NB4 (cell line): ENCODE measurements at places on chromosomes 3 and 15.
A peak's percentile ranks its signal among the peaks of the same experiment; 100 is the strongest.

- DNase-seq = peak; percentile 67
These were observed 16.2 kb downstream of the FYCO1 start for GRCh38 chr3:45979378-45979777.

- DNase-seq = no peak
These were observed 54.4 kb downstream of the PGPEP1L start for GRCh38 chr15:98953000-98953787.

GRCh38 chr3:137647179-137647578 lies 116.9 kb upstream of the SOX14 start:
- no peak for DNase-seq

GRCh38 chr3:15601399-15602145 lies at the start of the genes BTD and HACL1:
TSS of gene BTD (plus strand) at chr3:15601745. CDS start at chr3:15635440, 33,695 bp downstream.
TSS of gene HACL1 (minus strand) at chr3:15601569. CDS start at chr3:15601463, 106 bp downstream.
- DNase-seq = peak; percentile 99
